Vagina (tissue), 2 donors: ENCODE measurements at places on chromosomes 12 and 14. TPM values are rescaled to one million over a fixed set of nuclear protein-coding genes. Genes with fewer than 3 reads are reported as not detected.

GRCh38 chr12:46124132-46124847 is 133.9 kb upstream of the SCAF11 start:
- H3K27me3 ChIP-seq, result no peaks in the 10 kb centered on the region
- H3K36me3 ChIP-seq, result no peaks in the 10 kb centered on the region
- DNase-seq, result no peak
- H3K27ac ChIP-seq, result no peak overlapping the region

DNA sequence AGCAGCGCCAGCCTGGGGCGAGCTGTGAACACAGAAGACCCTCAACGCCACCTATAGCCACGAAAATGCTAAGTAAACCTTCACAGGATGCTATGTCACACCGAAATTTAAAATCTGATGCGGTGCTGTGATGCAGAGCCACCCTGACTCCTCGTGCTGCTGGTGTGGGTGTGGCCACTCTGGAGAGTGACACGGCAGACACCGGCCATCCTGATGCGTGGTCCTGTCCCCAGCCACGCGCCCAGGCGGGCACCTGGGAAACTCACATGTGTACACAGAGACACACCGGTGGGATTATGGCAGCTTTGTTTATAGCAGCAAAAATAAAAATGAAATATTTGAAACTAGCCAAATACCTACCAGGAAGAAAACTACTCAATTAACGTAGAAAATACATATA is 138.3 kb upstream of the SFSWAP start:
- no peak overlapping the region for H3K27ac ChIP-seq
- H3K36me3 ChIP-seq, result no peaks in the 10 kb centered on the region
- no peaks in the 10 kb centered on the region for H3K4me1 ChIP-seq
- DNase-seq, result no peak
- H3K27me3 ChIP-seq, result no peaks in the 10 kb centered on the region

GRCh38 chr14:70018230-70018629 is 139.0 kb downstream of the SMOC1 start:
- no peak for DNase-seq
- peaks cover 16% of the 10 kb centered on the region for H3K4me1 ChIP-seq
- no peak overlapping the region for H3K27ac ChIP-seq
- H3K4me3 ChIP-seq, result no peak overlapping the region
- no peaks in the 10 kb centered on the region for H3K36me3 ChIP-seq

- DNase-seq, result no peak
- H3K27me3 ChIP-seq, result no peaks in the 10 kb centered on the region
- H3K27ac ChIP-seq, result peak within 1 kb of the TSS; percentile 83
- peak within 1 kb of the TSS; percentile 73 for H3K4me3 ChIP-seq
Observed at GRCh38 chr12:2959192-2959504, at the start of gene TEAD4. Gene TEAD4 (plus strand): TSS chr12:2959397.

- DNase-seq, result no peak
- H3K4me1 ChIP-seq, result no peaks in the 10 kb centered on the region
- no peak overlapping the region for H3K4me3 ChIP-seq
- no peak overlapping the region for H3K27ac ChIP-seq
- no peaks in the 10 kb centered on the region for H3K36me3 ChIP-seq
Observed at GRCh38 chr12:78898416-78898815, 33.8 kb downstream of the SYT1 start.

- no peaks in the 10 kb centered on the region for H3K4me1 ChIP-seq
- H3K4me3 ChIP-seq, result no peak overlapping the region
- H3K27me3 ChIP-seq, result no peaks in the 10 kb centered on the region
- DNase-seq, result no peak
- H3K27ac ChIP-seq, result no peak overlapping the region
Observed at GRCh38 chr12:107523775-107524535, 161.6 kb upstream of the PWP1 start.

DNA sequence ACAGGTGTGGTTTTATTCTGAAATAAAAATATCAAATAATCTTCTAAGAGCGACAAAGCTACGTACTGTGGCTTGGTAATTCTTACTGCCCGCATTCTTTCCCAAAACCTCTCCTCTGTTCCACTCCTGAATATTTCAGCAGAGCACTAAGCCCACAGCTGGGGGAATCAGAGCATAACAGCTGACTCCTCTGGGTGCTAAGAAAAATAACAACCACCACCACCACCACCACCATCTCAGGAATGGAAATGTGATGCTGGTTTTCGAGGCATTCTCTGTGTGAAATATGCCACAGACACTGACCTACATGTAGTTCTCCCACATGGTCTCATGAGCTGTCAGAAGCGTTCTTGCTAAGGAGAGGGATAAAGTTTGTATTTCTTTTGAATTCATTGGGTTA is 183.7 kb downstream of the BMP4 start:
- H3K27me3 ChIP-seq, result no peaks in the 10 kb centered on the region
- no peak overlapping the region for H3K27ac ChIP-seq
- H3K4me1 ChIP-seq, result no peaks in the 10 kb centered on the region
- DNase-seq, result no peak
- no peak overlapping the region for H3K4me3 ChIP-seq

DNA sequence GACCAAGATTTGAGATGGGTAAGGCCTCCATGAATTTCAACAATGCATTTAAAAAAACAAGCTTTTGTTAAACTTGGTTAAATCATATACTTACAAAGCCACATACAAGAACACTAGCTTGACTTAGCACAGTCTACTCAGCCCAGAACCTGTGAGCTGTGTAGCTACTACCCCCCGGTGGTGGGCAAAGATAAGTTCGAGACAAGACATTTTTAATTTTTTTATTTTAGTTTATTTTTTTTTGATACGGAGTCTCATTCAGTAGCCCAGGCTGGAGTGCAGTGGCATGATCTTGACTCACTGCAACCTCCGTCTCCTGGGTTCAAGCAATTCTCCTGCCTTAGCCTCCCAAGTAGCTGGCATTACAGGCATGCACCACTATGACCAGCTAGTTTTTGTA is 3.7 kb upstream of the NECAP1 start:
- H3K27ac ChIP-seq, result no peak overlapping the region
- H3K27me3 ChIP-seq, result no peaks in the 10 kb centered on the region
- H3K4me1 ChIP-seq, result peaks cover 19% of the 10 kb centered on the region
- DNase-seq, result no peak
- no peak overlapping the region for H3K4me3 ChIP-seq

- no peaks in the 10 kb centered on the region for H3K27me3 ChIP-seq
- H3K4me1 ChIP-seq, result no peaks in the 10 kb centered on the region
- H3K4me3 ChIP-seq, result no peak overlapping the region
- no peak for DNase-seq
- no peaks in the 10 kb centered on the region for H3K36me3 ChIP-seq
- no peak overlapping the region for H3K27ac ChIP-seq
Observed at GRCh38 chr12:72089678-72090077, 151.0 kb downstream of the TPH2 start.

GRCh38 chr14:101709962-101710931 is 51.3 kb upstream of the PPP2R5C start:
- peaks cover 13% of the 10 kb centered on the region for H3K4me1 ChIP-seq
- DNase-seq, result no peak
- H3K4me3 ChIP-seq, result no peak overlapping the region
- no peaks in the 10 kb centered on the region for H3K36me3 ChIP-seq
- H3K27me3 ChIP-seq, result no peaks in the 10 kb centered on the region
- H3K27ac ChIP-seq, result no peak overlapping the region

- no peak for DNase-seq
- no peaks in the 10 kb centered on the region for H3K36me3 ChIP-seq
- no peak overlapping the region for H3K27ac ChIP-seq
- no peak overlapping the region for H3K4me3 ChIP-seq
Observed at GRCh38 chr12:116384691-116385485, 107.4 kb upstream of the MED13L start.

DNA sequence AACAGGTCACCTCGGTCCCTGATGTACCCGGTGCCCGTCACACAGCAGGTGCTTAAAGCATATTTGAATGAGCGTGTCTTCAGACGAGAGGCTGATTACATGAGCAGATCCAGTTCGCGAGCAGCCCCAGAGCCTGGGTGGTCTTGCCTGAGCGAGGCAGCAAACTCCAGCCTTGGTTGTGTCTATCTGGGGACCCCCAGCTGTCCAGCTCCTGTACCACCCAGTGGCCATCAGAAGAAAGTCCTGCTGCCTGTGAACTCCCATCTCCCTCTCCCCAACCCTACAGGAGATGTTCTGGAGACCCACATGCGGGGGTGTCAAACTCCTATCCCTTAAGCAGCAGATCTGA is 174.2 kb downstream of the PHETA1 start:
- no peak for DNase-seq
- H3K4me1 ChIP-seq, result no peaks in the 10 kb centered on the region
- no peak overlapping the region for H3K4me3 ChIP-seq
- no peaks in the 10 kb centered on the region for H3K27me3 ChIP-seq

DNA sequence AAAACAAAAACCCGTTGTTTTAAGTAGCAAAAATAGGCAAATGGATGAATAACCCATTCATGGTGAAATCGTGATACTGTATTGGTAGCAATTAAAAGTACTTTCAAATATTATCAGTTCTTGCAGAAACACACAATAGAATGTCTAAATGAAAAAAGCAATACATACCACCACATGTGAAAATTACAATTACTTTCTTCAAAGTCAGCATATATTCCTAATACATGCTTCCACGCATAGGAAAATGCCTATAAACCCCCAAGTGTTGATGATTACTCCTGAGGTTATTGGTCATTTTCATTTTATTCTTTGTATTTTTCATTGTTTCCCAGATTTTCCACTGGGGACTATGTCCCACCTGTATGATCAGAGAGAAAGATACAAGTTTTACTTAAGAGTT is 15.2 kb downstream of the DDX55 start:
- H3K27ac ChIP-seq, result no peak overlapping the region
- no peaks in the 10 kb centered on the region for H3K27me3 ChIP-seq
- H3K4me3 ChIP-seq, result no peak overlapping the region

DNA sequence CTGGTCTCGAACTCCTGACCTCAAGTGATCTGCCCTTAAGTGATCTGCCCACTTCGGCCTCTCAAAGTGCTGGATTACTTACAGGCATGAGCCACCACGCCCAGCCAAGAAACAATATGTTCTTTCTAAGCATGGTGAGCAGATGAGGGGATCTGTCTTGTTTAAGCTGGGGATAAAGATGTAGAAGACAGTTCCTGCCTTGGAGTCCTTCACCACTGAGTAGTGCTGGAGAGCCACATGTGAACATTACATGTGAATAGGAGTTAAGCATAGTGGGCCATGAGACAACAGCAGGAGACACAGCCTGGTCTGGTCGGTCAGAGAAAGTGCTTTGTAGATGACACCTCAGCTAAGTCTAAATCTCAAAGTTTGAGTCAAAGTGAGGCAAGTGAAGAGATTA is 26.0 kb downstream of the TMBIM6 start:
- DNase-seq, result no peak
- no peak overlapping the region for H3K4me3 ChIP-seq
- no peak overlapping the region for H3K27ac ChIP-seq

GRCh38 chr14:72883961-72884360 is 9.9 kb downstream of the DPF3 start:
- no peaks in the 10 kb centered on the region for H3K27me3 ChIP-seq
- H3K27ac ChIP-seq, result no peak overlapping the region
- no peaks in the 10 kb centered on the region for H3K4me1 ChIP-seq

DNA sequence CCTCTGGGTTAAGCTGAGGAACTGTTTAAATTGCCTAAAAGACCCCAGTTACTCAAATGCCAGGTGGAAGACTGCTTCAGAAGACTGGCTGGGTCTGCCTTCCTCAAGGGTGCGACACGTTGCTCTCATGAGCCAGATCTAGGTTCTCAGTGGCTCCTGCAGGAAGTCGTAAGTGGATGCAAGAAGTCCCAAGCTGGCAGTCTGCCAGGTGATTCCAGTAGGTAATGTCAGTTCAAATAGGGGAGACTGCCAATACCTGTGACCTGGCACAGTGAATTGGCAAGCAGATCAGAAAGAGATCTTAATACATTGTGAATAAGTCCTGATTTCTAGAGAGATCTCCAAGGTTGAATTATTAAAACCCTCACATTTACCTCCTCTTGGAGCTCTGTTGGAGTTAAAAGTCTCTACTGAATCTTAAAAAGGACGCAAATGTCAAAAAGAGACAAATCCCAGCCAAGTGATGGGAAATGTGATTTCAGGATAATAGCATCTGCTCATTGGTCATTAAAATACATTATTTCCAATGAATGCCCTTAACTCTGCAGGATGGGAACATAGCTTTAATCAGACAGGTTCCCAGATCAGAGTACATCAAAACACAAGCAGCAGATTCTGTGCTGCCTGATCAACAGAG is 98.8 kb upstream of the FRMD6 start:
- H3K4me3 ChIP-seq, result no peak overlapping the region
- H3K27me3 ChIP-seq, result no peaks in the 10 kb centered on the region
- no peak overlapping the region for H3K27ac ChIP-seq

DNA sequence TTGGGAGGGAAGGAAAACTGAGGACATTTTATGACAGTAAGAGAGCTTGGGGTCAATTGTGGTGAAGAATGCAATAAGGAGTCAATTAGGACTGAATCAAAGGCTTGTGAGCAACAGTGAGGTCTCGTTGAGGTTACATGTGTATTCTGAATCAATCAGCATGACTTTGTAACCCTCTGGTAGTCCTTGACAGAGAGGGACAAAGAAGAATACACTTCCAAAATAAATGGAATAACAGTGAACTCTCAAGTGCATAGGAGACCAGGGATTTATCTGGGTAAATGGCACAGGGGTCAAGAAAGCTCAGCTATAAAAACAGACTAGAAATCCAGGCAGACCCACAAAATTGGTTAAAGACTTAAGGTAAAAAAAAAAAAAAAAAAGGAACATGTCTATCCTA is 85.1 kb upstream of the NAV3 start:
- H3K4me1 ChIP-seq, result no peaks in the 10 kb centered on the region
- H3K27me3 ChIP-seq, result no peaks in the 10 kb centered on the region
- H3K36me3 ChIP-seq, result no peaks in the 10 kb centered on the region

DNA sequence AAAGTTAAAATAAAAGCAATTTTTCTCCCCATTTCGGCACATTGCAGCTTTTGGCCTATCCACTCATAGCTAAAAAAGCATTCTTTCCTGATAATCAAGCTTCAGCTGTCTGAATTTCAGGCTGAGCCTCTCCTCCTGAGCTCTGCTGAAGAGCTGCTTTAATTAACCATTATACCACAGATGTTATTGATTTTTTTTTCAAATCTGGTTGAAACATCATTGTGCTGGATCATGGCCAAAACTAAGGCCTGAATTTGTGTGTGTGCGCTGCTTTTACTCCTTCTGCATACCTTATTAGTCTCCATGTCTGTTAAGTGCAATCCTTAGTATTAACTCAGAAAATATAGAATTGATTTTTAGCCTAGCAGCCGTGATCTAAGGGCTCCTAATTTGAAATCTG is 52.3 kb downstream of the MBIP start:
- no peak for DNase-seq
- no peak overlapping the region for H3K27ac ChIP-seq
- no peaks in the 10 kb centered on the region for H3K27me3 ChIP-seq
- no peak overlapping the region for H3K4me3 ChIP-seq
- no peaks in the 10 kb centered on the region for H3K4me1 ChIP-seq

- H3K4me3 ChIP-seq, result peak overlapping the region; percentile 64
- H3K27me3 ChIP-seq, result no peaks in the 10 kb centered on the region
- no peak for DNase-seq
- H3K27ac ChIP-seq, result peak overlapping the region; percentile 40
- H3K4me1 ChIP-seq, result peaks cover 25% of the 10 kb centered on the region
Observed at GRCh38 chr12:52023182-52023975, 16.6 kb downstream of the TAMALIN start.

- DNase-seq, result no peak
- no peaks in the 10 kb centered on the region for H3K36me3 ChIP-seq
- no peak within 1 kb of the TSS for H3K27ac ChIP-seq
- H3K27me3 ChIP-seq, result no peaks in the 10 kb centered on the region
- no peaks in the 10 kb centered on the region for H3K4me1 ChIP-seq
Observed at GRCh38 chr12:92702754-92703679, at the start of gene PLEKHG7. Gene PLEKHG7 (plus strand): TSS chr12:92702989. CDS start chr12:92706632, 3,643 bp downstream.

The MIPOL1 gene
- 24.8 TPM for total RNA-seq

The TTC9 gene
- 6.1 TPM for total RNA-seq

The TDRD9 gene
- 0.74 TPM for total RNA-seq

The CAPS2 gene
- total RNA-seq, result 24.6 TPM

The KRT85 gene
- total RNA-seq, result not detected

The ZC2HC1C gene
- not detected for total RNA-seq

The EIF2B1 gene
- total RNA-seq, result 55.2 TPM

The ARL6IP4 gene
- 147 TPM for total RNA-seq

The GPRC5D gene
- total RNA-seq, result not detected

The FOXM1 gene
- 8.1 TPM for total RNA-seq

The RNF212B gene
- not detected for total RNA-seq
